ENCODE measurements at places on chromosomes 11 and 22. TPM values are rescaled to one million over a fixed set of nuclear protein-coding genes. Genes with fewer than 3 reads are reported as not detected.

DNA sequence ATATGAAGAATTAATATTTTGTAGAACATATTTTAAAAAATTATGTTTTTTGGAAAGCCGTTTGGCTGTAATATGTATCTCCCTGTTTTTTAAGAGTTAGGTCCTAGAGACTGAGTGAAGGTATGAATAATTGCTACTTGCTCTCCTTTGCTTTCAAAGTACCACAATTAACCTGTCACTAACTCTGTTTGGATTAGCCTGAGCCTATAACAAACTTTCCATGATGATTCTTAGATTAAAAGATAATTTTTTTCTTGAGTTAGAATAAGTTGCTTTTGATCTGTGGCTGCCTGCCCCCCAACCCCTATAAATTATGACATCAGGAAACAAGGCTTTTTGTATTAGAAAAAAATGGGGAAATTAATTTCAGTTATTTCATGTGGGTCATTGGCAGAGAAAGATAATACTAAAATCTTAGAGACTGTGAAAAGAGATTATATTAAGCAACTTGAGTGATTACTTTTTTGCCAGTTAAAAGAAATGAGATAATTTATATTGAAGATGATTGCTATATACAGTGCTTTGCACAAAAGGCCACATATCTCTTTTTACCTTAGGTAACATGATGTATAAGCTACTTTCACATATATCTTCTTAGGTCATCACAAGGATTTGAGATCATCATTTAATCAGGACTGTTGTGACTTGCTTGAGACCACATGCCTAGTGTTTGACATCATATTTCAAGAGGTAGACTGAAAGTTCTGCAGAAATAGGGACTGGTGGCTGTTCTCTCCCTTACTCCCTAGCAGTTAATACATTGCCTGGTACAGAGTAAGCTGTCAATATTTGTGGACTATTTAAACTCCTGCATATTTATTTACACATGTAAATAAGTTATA lies 9.6 kb downstream of the MTMR3 start:
- DNase-seq: no peak
- no peaks in the 10 kb centered on the region for H3K4me1 ChIP-seq
- no peaks in the 10 kb centered on the region for H3K27me3 ChIP-seq
- H3K36me3 ChIP-seq: no peaks in the 10 kb centered on the region

DNA sequence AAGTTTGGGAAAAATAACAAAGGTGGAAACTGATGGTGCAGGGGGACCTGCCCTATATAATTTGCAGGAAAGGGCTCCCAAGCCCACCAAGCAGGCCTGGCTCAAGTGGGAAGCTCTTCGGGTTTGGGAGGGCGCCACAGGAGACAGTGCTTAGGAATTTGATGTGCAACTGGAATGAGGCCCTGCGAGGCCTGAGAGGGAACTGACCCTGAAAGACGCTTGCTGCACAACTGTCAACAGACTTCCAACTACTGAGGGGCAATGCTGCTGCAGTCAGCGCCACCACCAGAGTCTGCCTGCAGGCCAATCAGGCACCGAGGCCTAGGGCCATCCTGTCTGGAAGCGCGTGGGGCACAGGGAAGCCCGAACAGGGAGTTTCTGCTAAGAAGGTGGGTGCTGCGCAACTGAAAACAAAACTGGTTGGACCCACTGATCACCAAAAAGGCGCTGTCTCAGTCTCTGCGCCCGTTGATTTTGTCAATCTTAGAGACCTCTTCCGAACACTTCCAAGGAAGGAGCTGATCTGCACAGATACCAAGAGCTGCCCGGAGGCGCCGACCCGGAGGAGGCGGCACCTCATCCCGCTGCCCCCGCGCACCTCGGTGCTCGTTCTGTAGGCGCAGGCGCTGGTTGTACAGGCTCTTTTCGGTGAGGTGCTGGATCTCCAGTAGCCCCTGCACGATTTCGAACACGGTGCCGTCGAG lies 667 bp downstream of the DGCR6L start:
- no peaks in the 10 kb centered on the region for H3K36me3 ChIP-seq
- peak overlapping the region; percentile 87 for H3K4me3 ChIP-seq
- peak; percentile 83 for DNase-seq
- H3K27me3 ChIP-seq: no peaks in the 10 kb centered on the region
- peak overlapping the region; percentile 70 for H3K27ac ChIP-seq

GRCh38 chr11:70247710-70248072 lies 22.8 kb upstream of the PPFIA1 start:
- H3K4me3 ChIP-seq: no peak overlapping the region
- no peak overlapping the region for H3K27ac ChIP-seq
- H3K4me1 ChIP-seq: peaks cover 46% of the 10 kb centered on the region
- H3K27me3 ChIP-seq: no peaks in the 10 kb centered on the region
- no peak for DNase-seq
- no peaks in the 10 kb centered on the region for H3K36me3 ChIP-seq

- H3K27ac ChIP-seq: no peak overlapping the region
- H3K36me3 ChIP-seq: no peaks in the 10 kb centered on the region
- no peaks in the 10 kb centered on the region for H3K27me3 ChIP-seq
- no peak for DNase-seq
Measured at GRCh38 chr11:1435820-1436467, 46.2 kb downstream of the BRSK2 start.

GRCh38 chr11:62574363-62575071 lies 826 bp upstream of the EEF1G start:
- peak overlapping the region; percentile 95 for H3K4me3 ChIP-seq
- H3K27me3 ChIP-seq: no peaks in the 10 kb centered on the region
- peak overlapping the region; percentile 99 for H3K27ac ChIP-seq
- H3K36me3 ChIP-seq: peaks cover 32% of the 10 kb centered on the region

DNA sequence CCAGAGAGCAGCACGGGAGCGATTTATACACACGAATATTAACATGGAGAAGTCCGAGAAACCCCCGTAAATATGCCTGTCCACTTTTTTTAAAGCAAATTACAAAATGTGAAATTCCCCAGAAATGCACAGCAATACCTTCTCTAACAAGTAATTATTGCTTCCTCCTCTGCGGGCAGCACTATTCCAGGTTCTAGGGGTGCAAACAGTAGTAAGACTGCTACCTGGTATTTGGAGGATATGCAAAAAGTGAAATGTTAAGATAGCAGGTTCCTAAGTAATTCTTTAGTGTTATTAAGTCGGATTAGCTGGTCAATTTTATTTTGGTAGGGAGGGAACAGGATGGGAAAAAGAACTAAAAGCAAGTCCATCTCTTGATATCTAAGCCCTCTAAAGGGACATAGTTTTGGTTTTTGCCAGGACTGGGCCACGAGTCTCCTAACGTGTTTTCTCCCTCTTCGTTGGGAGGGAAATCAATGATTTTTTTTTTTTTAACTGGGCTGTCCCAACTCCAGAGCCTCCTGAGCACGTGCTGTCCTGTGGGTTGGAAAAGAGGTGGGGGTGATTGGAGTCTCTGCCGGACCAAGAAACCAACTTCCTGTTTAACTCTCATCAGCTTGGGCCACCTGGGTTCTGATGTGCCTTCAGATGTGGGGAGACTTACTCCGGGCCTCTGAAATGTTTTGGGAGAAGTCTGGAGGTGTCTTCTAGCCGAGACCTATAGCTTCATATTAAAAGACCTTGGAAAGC lies 1.7 kb upstream of the XBP1 start:
- H3K27me3 ChIP-seq: no peaks in the 10 kb centered on the region
- H3K27ac ChIP-seq: peak overlapping the region; percentile 67
- DNase-seq: no peak
- H3K4me3 ChIP-seq: peak overlapping the region; percentile 55
- H3K36me3 ChIP-seq: peaks cover 20% of the 10 kb centered on the region

- H3K4me1 ChIP-seq: no peaks in the 10 kb centered on the region
- no peak overlapping the region for H3K27ac ChIP-seq
- H3K4me3 ChIP-seq: no peak overlapping the region
- H3K36me3 ChIP-seq: no peaks in the 10 kb centered on the region
Measured at GRCh38 chr11:4211991-4212390, 117.4 kb downstream of the RRM1 start.

GRCh38 chr11:86197448-86197847 lies 47.1 kb upstream of the EED start:
- H3K36me3 ChIP-seq: no peaks in the 10 kb centered on the region
- H3K27me3 ChIP-seq: no peaks in the 10 kb centered on the region
- H3K4me1 ChIP-seq: peaks cover 19% of the 10 kb centered on the region

DNA sequence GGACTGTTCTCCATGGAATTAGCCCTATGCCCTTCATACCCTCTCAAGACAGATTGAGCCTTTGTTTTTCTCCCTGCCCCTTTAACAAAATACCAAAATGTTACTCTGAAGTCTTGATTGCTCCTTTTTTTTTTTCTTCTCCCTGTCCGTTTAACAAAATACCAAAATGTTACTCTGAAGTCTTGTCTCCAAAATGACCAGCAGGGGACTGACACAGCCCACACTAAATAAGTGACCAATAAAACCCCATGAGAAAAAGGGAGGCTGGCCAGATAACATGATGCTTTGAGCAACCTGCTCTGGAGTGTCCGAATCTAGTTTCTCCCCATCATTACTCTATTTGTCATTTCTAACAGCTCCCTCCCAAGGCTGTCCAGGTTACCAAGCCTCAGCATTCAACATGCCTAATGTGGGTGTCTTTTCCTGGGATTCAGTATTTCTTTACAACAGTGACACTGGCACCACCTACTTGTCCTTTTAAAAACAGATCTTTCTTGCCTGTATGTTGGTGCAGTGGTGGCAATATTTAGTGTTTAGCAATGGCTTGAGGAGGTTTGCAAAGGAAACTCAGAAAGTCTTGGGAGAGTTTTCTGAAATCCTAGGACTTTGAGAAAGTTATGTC lies 42.7 kb upstream of the SLC1A2 start:
- H3K36me3 ChIP-seq: no peaks in the 10 kb centered on the region
- H3K4me1 ChIP-seq: peaks cover 16% of the 10 kb centered on the region
- H3K27ac ChIP-seq: no peak overlapping the region
- no peak for DNase-seq

DNA sequence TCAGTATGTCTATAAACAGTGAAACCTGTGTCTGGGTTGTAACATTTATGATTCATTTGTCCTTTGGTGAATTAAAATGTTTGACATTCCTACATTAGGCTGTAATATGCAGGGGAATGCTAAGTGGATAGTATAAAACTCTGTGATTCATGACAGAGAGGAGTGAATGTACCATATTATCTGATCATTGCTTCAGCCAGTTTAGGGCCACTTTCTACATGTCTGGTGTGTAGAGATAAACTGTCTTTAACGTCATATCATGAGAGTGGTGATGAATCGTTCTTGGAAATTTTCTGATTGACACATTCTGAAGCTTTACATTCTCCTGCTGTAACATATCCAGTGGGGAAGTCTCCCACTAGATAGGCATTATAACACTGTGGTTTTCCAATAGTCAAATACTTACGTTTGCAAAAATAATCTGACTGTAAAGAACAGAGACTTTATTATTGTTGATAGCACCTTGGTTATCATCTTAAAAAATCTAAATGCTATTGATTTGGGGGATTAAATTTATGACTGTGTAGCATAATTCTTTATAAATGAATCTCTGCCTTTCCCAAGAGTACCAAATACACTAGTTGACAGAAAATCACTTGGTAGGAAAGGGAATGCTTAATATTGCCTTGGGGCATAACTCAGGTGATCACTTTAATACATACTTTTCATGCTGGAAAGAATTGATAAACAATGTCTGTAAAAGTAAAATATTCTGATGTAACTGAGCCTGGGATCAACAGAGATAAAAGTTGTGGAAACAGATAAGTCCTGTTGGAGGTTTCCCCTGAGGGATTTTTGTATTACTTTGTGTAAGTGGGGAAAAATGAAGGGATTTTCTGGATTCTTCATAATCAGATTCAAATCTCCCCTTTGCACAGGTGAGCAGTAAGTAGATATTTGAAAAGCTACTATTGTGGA lies 427.9 kb downstream of the JRKL start:
- H3K4me3 ChIP-seq: no peak overlapping the region
- H3K4me1 ChIP-seq: no peaks in the 10 kb centered on the region
- H3K27ac ChIP-seq: no peak overlapping the region

- no peak overlapping the region for H3K27ac ChIP-seq
- peaks cover 31% of the 10 kb centered on the region for H3K27me3 ChIP-seq
- no peaks in the 10 kb centered on the region for H3K36me3 ChIP-seq
- no peaks in the 10 kb centered on the region for H3K4me1 ChIP-seq
Measured at GRCh38 chr22:44392446-44392921, 79.7 kb upstream of the SHISAL1 start.

DNA sequence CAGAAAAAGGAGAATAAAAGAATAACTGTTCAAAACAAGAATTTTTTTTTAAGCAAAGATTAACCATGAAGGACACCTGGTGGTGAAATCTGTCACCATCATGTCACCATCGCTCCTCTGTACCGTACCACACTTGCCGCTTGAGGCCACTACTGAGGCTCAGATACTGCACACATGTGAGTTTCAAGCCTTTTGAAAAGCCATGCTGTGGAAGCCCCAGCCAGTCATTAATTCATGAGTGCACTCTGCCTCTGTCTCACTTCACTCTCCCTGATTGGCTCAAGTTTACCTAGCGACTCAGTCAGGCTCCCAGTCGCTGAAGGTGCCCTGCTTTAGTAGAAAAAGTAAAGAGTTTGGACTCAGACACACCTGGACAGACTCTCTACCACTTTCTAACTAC lies 6.6 kb upstream of the MS4A12 start:
- H3K4me1 ChIP-seq: no peaks in the 10 kb centered on the region
- no peaks in the 10 kb centered on the region for H3K36me3 ChIP-seq
- no peak overlapping the region for H3K27ac ChIP-seq
- DNase-seq: no peak

DNA sequence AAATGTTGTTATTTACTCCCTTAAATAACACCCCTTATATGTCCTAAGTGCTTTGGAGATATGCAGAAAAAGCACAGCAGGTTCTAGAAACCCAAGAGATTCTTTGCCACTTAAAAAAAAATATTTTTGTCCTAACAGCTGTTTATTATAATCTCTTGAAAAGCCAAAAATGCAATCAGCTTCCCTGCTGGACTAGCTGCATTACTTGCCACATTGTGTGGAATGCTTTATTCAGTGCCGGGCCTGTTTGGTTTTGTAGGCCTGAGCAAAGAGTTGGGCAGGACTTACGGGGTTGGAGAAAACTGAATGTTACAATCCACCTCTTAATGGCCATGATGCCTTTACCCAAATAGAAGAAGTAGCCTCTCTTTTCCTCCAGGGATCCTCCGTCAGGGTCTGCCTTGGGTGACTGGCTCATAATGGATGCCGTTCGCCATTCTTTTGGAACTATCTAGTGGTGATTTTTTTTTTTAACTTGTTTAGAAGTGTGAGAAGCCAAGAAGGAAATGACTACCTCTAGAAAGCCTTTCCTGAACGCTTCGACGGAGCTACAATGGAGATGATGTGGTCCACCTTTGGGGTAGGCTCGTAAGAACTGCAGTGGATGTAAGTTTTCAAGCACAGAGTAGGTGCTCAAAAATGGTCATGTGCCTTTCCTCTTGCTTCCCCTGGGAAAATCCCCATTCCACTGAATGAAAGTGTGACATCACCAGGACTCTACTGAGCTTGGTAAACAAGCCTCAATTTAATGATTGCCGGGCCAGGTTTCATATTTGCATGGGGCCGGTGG lies 241.3 kb upstream of the NCAM1 start:
- no peaks in the 10 kb centered on the region for H3K4me1 ChIP-seq
- no peak overlapping the region for H3K27ac ChIP-seq
- H3K27me3 ChIP-seq: no peaks in the 10 kb centered on the region
- no peak overlapping the region for H3K4me3 ChIP-seq
- no peaks in the 10 kb centered on the region for H3K36me3 ChIP-seq
- DNase-seq: no peak

CALCA gene
- not detected for total RNA-seq

OR4C5 gene
- not detected for total RNA-seq

SCGB1A1 gene
- not detected for total RNA-seq

MYOD1 gene
- total RNA-seq: not detected

SHANK3 gene
- 4.8 TPM for total RNA-seq

NCAPD3 gene
- total RNA-seq: 21.7 TPM

MS4A14 gene
- not detected for total RNA-seq

LMNTD2 gene
- total RNA-seq: 6.4 TPM

SOX10 gene
- total RNA-seq: not detected

SCT gene
- total RNA-seq: not detected
